Esophagus muscularis mucosa (tissue), 4 donors: ENCODE measurements at places on chromosomes 2 and 18.

DNA sequence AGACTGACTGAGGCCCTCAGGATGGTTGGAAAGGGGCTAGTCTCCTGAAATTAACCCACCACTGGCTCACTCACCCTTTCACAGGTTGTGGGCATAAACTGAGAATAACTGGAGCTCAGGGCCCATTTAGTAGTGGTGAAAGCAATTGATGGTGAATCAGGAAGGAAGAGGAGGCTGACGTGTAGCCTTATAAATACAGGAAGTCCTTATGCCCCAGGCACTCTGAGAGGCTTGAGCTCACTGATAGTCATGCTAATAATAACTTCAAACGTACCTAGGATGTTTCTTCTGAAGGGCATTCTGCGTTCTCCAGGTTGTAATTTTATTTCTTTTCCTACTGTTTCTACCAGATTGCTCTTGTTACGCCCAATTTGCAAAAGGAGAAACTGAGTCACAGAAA lies 328.4 kb downstream of the CLIP4 start:
- DNase-seq: no peak
- H3K27me3 ChIP-seq: no peaks in the 10 kb centered on the region
- H3K4me1 ChIP-seq: no peaks in the 10 kb centered on the region

DNA sequence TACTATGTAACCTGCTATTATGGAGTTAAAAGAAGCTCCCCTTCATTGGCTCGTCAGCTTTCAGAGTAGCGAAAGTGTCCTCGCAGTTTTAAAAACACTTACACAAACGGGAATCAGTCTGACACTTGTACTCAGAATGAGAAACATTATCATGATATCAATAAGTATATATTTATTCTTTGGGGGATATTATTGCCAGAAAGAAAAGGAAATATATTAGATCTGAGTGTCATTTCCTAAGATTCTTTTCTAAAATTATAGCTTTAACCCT lies 584.5 kb downstream of the ZEB2 start:
- H3K4me1 ChIP-seq: peaks cover 26% of the 10 kb centered on the region
- no peak overlapping the region for H3K4me3 ChIP-seq
- H3K36me3 ChIP-seq: no peaks in the 10 kb centered on the region
- peak overlapping the region; percentile 17 for H3K27ac ChIP-seq
- no peak for DNase-seq
- H3K27me3 ChIP-seq: peaks cover 4% of the 10 kb centered on the region

- H3K4me3 ChIP-seq: no peak overlapping the region
- no peak overlapping the region for H3K27ac ChIP-seq
- H3K36me3 ChIP-seq: no peaks in the 10 kb centered on the region
- no peak for DNase-seq
- no peaks in the 10 kb centered on the region for H3K27me3 ChIP-seq
- no peaks in the 10 kb centered on the region for H3K4me1 ChIP-seq
Observed at GRCh38 chr2:209624192-209624938, 147.3 kb upstream of the UNC80 start.

DNA sequence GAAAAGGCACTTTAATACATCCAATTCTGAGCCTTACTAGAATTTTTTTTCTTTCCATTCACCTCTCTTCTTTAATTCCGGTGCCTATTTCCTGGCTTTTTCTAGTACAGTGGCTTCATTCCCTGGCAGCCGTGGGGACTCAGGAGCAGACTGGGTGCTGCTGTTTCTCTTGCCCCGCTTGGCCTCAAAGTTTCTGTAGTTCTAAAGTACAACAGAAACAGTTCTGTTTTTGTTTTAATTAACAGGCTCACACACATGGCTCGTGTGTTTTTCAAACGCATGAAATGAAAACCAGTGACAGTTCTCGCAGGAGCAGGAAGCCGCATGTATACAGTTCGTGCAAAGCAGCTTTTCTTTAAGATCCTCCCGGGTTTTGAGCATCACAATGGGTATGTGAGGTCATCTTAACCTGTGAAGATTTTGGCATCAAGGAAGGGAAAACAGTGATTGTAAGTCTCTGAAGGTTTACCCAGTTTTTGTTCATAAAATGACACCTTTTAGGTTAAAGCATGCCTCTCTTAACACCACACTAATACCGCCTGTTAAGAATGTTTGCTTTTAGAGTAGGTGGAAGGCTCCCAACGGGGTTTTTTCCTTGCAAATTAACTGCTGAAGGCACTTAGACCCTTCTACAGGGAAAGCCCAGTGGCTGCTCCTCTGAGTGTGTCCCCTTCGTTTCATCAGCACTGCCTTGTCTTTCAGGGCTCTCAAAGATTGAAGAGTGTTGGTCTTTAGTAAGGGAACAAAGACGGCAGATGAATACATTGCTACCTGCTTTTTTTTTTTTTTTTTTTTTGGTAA lies 5.8 kb downstream of the FZD7 start:
- no peaks in the 10 kb centered on the region for H3K36me3 ChIP-seq
- H3K27me3 ChIP-seq: peaks cover 11% of the 10 kb centered on the region
- peak overlapping the region; percentile 70 for H3K4me3 ChIP-seq
- no peak for DNase-seq
- peak overlapping the region; percentile 96 for H3K27ac ChIP-seq

DNA sequence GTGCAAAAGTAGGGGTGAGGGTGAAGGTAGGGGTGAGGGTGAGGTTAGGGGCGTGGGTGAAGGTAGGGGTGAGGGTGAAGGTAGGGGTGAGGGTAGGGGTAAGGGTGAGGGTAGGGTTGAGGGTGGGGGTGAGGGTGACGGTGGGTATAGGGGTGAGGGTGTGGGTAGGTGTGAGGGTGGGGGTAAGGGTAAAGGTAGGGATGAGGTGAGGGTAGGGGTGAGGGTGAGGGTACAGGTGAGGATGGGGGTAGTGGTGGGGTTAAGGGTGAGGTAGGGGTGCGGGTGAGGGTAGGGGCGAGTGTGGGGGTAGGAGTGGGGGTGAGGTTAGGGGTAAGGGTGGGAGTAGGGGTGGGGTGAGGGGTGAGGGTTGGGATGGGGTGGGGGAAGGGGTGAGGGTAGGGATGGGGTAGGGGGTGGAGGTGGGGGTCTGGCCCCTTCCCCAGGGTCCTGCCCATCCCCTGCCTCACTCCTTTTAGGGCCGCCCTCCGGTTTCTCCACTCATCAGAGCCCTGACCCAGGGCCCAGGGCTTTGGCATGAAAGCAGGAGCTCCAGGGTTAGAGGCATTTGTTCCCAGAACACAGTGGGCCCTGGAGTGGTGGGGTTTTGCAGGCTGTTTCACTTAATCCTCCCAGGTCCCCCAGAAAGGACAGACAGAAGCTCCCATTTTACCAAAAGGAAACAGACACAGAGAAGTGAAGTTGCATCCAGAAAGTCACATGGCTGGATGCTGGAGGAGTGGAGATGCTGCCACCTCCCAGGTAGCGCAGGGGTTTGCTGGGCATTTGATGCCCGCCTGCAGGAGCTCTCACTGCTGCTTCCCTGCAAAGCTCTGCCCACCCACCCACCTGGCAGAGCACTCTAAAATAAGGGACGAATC lies 26.9 kb downstream of the SNORC start:
- no peaks in the 10 kb centered on the region for H3K4me1 ChIP-seq
- H3K36me3 ChIP-seq: no peaks in the 10 kb centered on the region
- H3K27ac ChIP-seq: no peak overlapping the region

DNA sequence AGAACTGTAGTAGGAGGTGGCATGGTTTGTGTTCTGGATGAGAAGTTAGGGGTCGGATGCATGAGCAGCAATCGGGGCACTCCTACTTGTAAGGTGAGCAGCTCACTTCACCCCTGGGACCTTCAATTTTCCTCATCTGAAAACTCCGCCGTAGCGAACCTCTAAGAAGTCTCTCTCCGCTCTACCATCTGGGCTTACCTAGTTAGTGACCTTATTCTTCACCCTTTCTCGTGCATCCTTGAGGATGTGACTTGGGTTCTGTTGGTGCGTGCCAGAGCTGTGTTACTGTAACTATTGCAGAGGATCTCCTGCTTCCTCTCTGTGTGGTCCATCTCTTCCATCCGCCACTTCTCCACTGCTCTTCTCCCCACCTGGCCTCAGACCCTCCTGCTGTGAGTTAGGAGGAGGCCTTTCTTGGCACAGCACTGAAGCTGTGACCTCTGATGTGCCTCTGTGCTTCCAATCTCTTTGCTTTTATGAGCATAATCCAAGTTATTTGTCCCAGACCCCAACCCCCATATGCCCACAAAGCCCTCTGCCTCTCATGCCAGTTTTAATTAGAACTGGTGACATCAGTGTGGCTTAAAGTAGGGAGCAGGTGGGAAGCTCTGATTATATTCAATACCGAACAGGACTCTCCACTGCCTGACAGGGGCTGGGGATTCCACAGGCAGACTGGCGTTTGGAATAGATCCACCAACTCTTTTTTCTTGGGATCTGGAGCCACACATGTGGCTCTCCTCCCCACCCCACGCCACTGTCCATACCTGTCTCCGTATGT lies 178.4 kb downstream of the BCL2 start:
- H3K4me1 ChIP-seq: peaks cover 51% of the 10 kb centered on the region
- no peaks in the 10 kb centered on the region for H3K36me3 ChIP-seq
- no peak overlapping the region for H3K27ac ChIP-seq
- no peak overlapping the region for H3K4me3 ChIP-seq
- no peaks in the 10 kb centered on the region for H3K27me3 ChIP-seq

DNA sequence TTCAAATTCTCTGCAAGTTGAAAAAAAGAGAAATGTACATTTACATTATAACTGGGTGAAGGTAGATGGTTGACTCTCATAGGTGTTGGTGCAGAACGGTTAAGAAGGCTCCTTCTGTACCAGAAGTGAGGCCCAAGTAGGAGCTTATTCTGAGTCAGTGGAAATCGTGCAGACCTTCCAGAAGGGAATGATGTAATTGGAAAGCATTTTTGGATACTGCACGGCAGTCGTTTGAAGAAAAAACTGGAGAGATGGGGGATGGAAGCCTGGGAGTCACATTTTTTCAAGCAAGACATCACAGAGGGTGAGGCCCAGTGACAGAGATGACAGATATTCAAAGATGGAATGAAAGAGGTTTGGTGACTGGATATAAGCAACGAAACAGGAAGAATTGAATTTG lies 39.4 kb downstream of the HRH4 start:
- H3K36me3 ChIP-seq: no peaks in the 10 kb centered on the region
- H3K27me3 ChIP-seq: no peaks in the 10 kb centered on the region
- no peaks in the 10 kb centered on the region for H3K4me1 ChIP-seq
- no peak for DNase-seq
- H3K4me3 ChIP-seq: no peak overlapping the region

- H3K27me3 ChIP-seq: no peaks in the 10 kb centered on the region
- H3K36me3 ChIP-seq: peaks cover 29% of the 10 kb centered on the region
- no peak overlapping the region for H3K4me3 ChIP-seq
- no peak for DNase-seq
Observed at GRCh38 chr2:100941646-100942240, 60.3 kb upstream of the RPL31 start.

DNA sequence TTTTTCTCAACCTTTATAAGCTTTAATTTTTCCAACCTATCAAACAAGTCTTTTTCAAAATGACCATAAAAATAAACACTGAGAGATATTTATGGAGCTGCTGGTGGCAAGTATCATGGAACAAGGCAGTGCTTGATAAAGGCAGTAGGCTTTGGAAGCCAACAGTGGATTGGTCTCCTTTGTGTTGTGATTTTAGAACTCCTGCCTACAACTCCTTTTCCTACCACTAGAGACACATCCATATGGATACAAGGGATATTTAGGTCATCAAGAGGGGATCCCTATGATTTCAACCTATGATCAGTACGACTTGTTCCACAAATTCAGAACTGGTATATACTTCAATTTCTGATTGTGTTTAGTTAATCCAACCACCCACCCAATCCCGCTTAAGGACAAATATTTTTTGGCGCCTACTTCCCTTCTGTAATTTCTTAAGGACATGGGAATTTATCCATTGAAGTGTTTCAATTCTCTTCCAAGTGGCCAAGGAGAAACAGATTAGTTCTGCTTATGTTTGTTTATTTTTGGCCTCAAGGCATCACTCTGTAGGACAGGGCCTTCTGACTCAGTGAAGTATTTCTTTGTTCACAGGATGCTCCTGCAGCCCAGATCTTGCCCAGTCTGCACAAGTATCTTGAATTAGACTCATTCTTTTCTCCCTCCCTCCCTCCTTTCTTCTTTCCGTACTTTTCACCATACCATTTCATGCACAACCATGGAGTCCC lies 2119.6 kb upstream of the PIK3C3 start:
- H3K36me3 ChIP-seq: no peaks in the 10 kb centered on the region
- no peak overlapping the region for H3K4me3 ChIP-seq
- no peak overlapping the region for H3K27ac ChIP-seq
- H3K27me3 ChIP-seq: no peaks in the 10 kb centered on the region
- H3K4me1 ChIP-seq: no peaks in the 10 kb centered on the region

- DNase-seq: no peak
- no peak overlapping the region for H3K4me3 ChIP-seq
- H3K36me3 ChIP-seq: no peaks in the 10 kb centered on the region
- no peaks in the 10 kb centered on the region for H3K4me1 ChIP-seq
- no peak overlapping the region for H3K27ac ChIP-seq
Observed at GRCh38 chr2:172129404-172129803, 26.7 kb upstream of the DLX2 start.

DNA sequence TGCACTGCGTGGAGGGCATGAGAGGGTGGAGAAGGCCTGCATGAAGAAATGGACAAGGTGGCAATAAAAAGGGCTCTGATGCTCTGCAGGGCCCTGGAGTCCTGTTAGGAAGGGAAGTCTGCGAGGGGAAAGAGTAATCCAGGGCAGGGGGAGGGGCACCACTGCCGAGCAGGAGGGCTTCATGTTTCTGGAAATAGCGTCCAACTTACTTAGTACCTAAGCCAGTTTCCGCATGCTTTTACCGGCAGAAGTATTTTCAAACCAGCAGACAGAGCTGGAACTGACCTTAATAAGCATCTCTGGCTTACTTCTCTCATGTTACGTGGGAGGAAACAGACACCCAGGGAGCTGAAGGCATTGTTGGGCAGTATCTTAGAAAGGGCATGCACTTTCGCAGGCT lies 156.7 kb downstream of the GALNT14 start:
- peaks cover 22% of the 10 kb centered on the region for H3K4me1 ChIP-seq
- H3K27me3 ChIP-seq: no peaks in the 10 kb centered on the region
- no peak overlapping the region for H3K4me3 ChIP-seq
- no peak overlapping the region for H3K27ac ChIP-seq
- no peak for DNase-seq
- H3K36me3 ChIP-seq: no peaks in the 10 kb centered on the region

GRCh38 chr2:8821276-8822217 lies 15.9 kb downstream of the KIDINS220 start:
- H3K27me3 ChIP-seq: no peaks in the 10 kb centered on the region
- peak overlapping the region; percentile 59 for H3K27ac ChIP-seq
- no peak for DNase-seq
- peaks cover 8% of the 10 kb centered on the region for H3K36me3 ChIP-seq
- H3K4me1 ChIP-seq: peaks cover 28% of the 10 kb centered on the region

DNA sequence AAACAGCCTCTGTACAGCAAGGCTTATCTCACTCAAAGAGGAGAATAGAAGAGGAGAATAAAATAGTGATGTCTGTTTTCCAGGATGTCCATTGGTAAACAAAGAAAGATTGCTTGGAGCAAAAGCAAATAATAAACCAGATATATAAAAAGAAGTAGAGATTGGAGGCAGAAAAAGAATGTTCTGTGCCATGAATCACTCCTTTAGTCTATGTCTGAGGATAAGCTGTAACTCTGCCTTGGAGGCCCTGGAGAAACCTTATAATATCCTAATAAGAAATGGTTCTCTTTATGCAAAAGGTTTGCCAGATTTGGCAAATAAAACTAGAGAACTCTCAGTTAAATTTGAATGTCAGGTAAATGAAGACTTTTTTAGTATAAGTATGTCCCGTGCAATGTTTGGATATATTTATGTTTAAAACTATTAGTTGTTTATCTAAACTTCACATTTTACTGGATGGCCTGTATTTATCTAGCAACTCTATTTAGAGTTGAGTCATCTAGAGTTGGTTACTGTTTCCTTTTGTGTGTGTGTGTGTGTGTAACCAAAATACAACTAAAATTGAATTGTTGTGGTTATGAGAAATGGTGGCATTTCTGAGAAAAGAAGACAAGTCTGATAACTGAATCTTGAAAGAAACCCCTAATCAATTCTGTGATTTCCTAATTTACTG lies 510.3 kb upstream of the SETBP1 start:
- H3K4me1 ChIP-seq: no peaks in the 10 kb centered on the region
- H3K27ac ChIP-seq: no peak overlapping the region
- no peaks in the 10 kb centered on the region for H3K27me3 ChIP-seq
- H3K4me3 ChIP-seq: no peak overlapping the region
- no peak for DNase-seq
- no peaks in the 10 kb centered on the region for H3K36me3 ChIP-seq
